ENCODE measurements at places on chromosomes 5 and 9. TPM values are rescaled to one million over a fixed set of nuclear protein-coding genes. Genes with fewer than 3 reads are reported as not detected.

DNA sequence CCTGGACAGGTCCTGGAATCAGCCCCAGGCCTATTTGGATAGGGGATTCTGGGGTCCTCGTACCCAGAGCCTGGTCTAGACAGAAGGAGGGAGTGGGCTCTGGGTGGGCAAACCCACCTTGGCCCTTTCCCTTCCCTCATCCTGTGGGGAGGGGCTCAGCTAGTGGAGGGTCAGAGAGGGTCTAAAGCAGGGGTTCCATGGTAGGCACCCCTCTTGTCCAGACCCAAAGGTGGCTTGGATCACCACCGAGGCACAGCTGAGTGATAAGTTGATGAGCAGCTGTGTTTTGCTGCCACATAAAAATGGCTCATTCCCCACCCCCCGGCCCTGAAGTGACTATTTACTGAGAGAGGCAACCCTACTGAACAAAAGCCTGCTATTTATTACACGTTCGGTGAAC is 53.8 kb upstream of the KCNMB1 start:
- no peaks in the 10 kb centered on the region for H3K36me3 ChIP-seq
- H3K4me1 ChIP-seq: no peaks in the 10 kb centered on the region
- no peak overlapping the region for H3K27ac ChIP-seq
- H3K4me3 ChIP-seq: no peak overlapping the region
- no peaks in the 10 kb centered on the region for H3K27me3 ChIP-seq

DNA sequence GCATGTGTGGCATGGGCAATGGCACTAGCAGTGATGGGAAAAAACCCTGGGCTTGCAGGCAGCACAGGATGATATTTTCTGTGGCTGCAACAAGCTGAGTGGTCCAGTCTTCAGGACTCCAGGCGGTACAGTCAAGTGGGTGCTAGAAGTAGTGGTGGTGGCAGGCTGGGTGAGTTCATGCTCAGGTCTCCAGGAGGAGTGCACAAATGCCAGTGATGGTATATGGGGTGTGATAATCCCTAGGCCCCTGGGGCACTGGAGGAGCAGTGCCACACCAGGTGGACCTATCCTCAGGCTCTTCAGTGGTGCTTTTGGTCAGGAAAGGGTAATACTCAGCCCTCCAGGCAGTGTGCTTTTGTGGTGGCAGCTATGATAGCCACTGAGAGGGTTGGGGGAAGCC is 496.4 kb downstream of the PRR16 start:
- no peaks in the 10 kb centered on the region for H3K4me1 ChIP-seq
- no peak overlapping the region for H3K4me3 ChIP-seq
- H3K27me3 ChIP-seq: no peaks in the 10 kb centered on the region
- no peaks in the 10 kb centered on the region for H3K36me3 ChIP-seq
- DNase-seq: no peak

DNA sequence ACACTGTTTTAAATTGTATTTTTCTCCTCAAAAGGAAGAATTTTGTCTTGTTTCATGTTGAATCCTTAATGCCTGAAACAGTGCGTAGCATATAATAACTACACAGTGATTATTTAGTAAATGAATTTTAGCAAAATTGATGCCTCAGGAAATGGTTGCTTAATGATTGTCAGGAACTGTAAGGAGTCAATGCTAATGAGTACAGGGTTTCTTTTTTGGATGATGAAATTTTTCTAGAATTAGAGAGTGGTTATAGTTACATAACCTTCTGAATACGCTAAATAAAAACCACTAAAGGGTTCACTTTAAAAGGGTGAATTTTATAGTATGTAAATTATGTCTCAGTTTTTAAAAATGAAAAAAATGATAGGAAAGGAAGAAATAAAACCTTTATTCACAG is 14.9 kb downstream of the FAM151B start:
- no peak overlapping the region for H3K27ac ChIP-seq
- DNase-seq: no peak
- H3K4me3 ChIP-seq: no peak overlapping the region
- H3K36me3 ChIP-seq: no peaks in the 10 kb centered on the region

DNA sequence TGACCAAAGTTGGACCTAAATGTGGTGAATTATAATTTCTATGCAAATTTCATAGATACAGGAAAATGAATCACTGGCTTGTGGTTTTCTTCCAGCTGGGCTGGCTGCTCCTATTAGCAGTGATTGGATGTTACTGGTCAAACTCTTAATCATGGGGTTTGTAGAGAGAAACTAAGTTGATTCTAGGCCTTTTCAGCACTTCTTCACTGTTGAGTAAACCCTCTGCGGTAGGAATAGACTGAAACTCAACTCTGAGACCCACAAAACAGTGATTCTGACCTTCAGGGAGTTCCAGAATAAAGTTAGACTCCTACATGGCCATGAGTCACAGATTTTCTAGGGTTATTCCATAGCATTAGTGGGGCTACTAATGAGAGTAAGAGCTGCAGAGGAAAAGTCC is 47.9 kb upstream of the FKTN start:
- H3K36me3 ChIP-seq: no peaks in the 10 kb centered on the region
- H3K27me3 ChIP-seq: no peaks in the 10 kb centered on the region
- H3K4me3 ChIP-seq: no peak overlapping the region

GRCh38 chr9:124174433-124174832 is 83.3 kb upstream of the NEK6 start:
- H3K4me1 ChIP-seq: no peaks in the 10 kb centered on the region
- H3K4me3 ChIP-seq: no peak overlapping the region
- H3K27ac ChIP-seq: no peak overlapping the region
- no peaks in the 10 kb centered on the region for H3K36me3 ChIP-seq

GRCh38 chr5:4361753-4362152 is 766.1 kb downstream of the IRX1 start:
- no peak overlapping the region for H3K4me3 ChIP-seq
- H3K27ac ChIP-seq: no peak overlapping the region
- H3K4me1 ChIP-seq: no peaks in the 10 kb centered on the region
- no peak for DNase-seq
- no peaks in the 10 kb centered on the region for H3K27me3 ChIP-seq
- no peaks in the 10 kb centered on the region for H3K36me3 ChIP-seq

DNA sequence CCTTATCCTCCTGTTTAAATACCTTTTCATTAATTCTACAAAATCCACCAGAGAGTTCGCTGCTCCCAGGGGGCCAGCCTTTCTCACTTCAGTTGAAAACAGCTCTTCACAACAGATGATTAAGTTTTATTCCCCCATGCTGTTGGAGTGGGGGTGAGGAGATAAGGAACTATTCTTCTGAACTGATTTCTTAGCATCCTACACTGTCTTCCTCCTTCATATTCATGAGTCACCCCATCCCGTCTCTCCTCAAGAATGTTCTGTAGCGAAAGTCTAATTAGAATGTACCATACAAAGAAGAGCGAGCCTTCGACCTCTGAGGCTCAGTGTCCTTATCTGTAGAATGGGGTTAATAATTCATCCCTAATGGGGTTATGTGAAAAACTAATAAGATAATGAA is 138.0 kb downstream of the PIK3R1 start:
- H3K4me1 ChIP-seq: peaks cover 21% of the 10 kb centered on the region
- no peak overlapping the region for H3K27ac ChIP-seq
- H3K36me3 ChIP-seq: no peaks in the 10 kb centered on the region
- no peaks in the 10 kb centered on the region for H3K27me3 ChIP-seq
- no peak for DNase-seq
- no peak overlapping the region for H3K4me3 ChIP-seq

- H3K4me1 ChIP-seq: no peaks in the 10 kb centered on the region
- H3K27ac ChIP-seq: no peak overlapping the region
- H3K27me3 ChIP-seq: no peaks in the 10 kb centered on the region
Observed at GRCh38 chr9:2453701-2454100, 167.9 kb upstream of the VLDLR start.

DNA sequence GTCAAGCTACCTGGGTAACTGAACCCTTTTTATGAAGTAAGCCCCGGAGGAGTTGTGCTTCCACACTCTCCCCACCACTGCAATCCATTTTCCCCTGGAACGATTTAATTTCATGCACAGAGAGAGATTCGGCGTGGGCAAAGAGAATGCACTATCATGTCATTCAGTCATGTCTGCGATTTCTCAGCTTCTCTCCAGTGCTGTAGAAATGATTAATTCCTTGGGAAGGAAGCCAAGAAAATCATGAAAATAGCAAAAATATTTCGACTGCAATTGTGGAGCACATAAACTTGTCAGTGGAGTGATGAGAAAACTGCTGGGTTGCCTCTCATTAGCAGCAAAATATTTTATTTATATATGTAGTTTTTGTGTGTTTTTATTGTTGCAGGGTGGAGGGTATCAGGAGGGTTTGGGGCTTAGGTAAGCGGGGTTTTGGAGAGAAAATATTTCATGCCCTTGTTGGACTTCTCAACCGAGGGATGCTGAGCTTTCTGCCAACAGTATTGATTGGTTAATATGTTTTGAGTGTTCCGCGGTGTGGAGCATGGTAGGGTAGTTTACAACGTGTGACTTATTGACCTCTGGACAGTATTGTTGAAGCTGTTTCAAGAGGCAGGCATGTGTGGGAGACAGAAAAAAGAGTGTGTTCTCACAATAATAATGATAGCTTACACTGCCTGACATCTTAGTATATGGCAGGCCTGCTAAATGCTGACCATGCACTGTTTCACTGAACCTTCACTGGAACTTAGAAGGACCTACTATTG is 69.3 kb downstream of the SGCD start:
- H3K27me3 ChIP-seq: no peaks in the 10 kb centered on the region
- H3K4me1 ChIP-seq: no peaks in the 10 kb centered on the region
- no peaks in the 10 kb centered on the region for H3K36me3 ChIP-seq
- no peak overlapping the region for H3K27ac ChIP-seq
- no peak for DNase-seq
- H3K4me3 ChIP-seq: no peak overlapping the region

- H3K36me3 ChIP-seq: no peaks in the 10 kb centered on the region
- no peak overlapping the region for H3K27ac ChIP-seq
- H3K4me3 ChIP-seq: no peak overlapping the region
Observed at GRCh38 chr5:171433352-171433698, 13.9 kb downstream of the FGF18 start.

- H3K27ac ChIP-seq: no peak overlapping the region
- H3K36me3 ChIP-seq: no peaks in the 10 kb centered on the region
- no peaks in the 10 kb centered on the region for H3K4me1 ChIP-seq
Observed at GRCh38 chr5:76526950-76527583, 96.1 kb downstream of the F2RL2 start.

DNA sequence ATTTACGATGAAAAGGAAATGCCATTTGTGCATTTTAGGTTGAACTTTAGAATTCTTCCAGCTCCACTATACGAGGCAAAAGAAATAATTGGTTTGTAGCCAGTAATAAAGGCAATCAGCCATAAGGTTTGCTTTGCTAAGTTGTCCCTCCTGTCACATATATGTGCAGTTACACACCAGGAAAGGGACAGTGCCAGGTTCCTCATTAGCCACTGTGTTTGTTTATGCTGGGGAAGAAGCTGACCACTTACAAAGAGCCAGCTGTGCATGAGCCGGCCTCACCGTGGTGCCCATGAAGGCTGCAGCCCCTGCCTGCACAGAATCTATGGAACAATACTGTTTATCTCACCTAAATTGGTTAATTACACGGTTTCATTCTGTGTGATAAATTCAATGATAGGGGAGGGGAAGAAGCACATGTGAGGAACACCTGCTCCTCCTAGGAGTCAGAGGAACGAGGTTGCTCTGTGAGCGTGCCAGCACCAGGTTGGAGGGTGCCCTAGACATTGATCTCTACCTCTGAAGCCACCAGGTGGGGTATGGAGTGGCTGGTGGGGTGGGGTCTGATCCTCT is 173.8 kb upstream of the DAP start:
- no peak for DNase-seq
- no peaks in the 10 kb centered on the region for H3K27me3 ChIP-seq
- no peaks in the 10 kb centered on the region for H3K36me3 ChIP-seq
- no peak overlapping the region for H3K27ac ChIP-seq
- no peaks in the 10 kb centered on the region for H3K4me1 ChIP-seq

- H3K27ac ChIP-seq: no peak overlapping the region
- no peak for DNase-seq
- H3K36me3 ChIP-seq: no peaks in the 10 kb centered on the region
- no peak overlapping the region for H3K4me3 ChIP-seq
- H3K4me1 ChIP-seq: no peaks in the 10 kb centered on the region
Observed at GRCh38 chr5:68405026-68405684, 189.6 kb downstream of the PIK3R1 start.

- DNase-seq: no peak
- no peaks in the 10 kb centered on the region for H3K36me3 ChIP-seq
- no peaks in the 10 kb centered on the region for H3K4me1 ChIP-seq
- peaks cover 3% of the 10 kb centered on the region for H3K27me3 ChIP-seq
- H3K27ac ChIP-seq: no peak overlapping the region
Observed at GRCh38 chr5:42842921-42843641, 31.4 kb upstream of the SELENOP start.

- no peaks in the 10 kb centered on the region for H3K4me1 ChIP-seq
- no peak overlapping the region for H3K27ac ChIP-seq
- no peak overlapping the region for H3K4me3 ChIP-seq
- DNase-seq: peak; percentile 35
Observed at GRCh38 chr9:10274988-10275387, 337.8 kb downstream of the PTPRD start.

GRCh38 chr5:133494232-133494922 is 118.0 kb downstream of the FSTL4 start:
- no peak for DNase-seq
- H3K4me3 ChIP-seq: no peak overlapping the region
- H3K27me3 ChIP-seq: no peaks in the 10 kb centered on the region
- no peak overlapping the region for H3K27ac ChIP-seq
- no peaks in the 10 kb centered on the region for H3K36me3 ChIP-seq

GRCh38 chr5:160108124-160108523 is 11.1 kb downstream of the PWWP2A start:
- DNase-seq: no peak
- no peaks in the 10 kb centered on the region for H3K36me3 ChIP-seq
- H3K4me1 ChIP-seq: peaks cover 7% of the 10 kb centered on the region
- no peak overlapping the region for H3K4me3 ChIP-seq

DNA sequence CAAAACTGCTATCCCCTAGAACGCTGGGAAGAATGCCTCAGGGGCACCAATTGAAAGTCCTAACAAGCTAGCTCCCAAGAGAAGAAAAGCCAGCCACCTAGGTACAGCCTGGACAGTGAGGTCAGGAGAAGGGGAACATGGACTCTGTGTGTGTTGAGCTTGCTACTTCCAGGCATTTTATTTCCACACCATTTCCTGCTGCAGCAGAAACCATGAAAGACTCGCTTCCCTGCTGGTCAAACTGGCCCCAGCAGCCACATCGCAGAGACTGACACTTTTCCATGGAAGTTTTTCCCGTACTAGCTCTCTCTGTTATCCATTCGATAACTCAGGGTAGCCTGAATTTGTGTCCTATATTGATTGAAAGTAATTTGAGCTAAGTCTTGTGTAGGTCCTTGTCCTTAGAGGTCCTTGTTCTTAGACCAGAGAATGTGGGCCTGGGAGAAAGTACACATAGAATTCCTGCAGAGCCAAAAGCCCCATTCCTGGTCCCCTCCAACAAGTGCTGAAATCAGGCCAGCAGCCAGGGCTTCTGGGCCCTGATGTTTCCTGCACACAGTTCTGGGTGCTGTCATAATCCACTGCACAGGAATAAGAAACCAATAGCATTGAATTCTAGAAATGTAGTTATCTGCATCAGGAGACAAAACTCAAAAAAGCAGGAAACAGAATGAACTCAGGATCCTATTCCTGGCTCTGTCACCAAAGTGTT is 96.6 kb downstream of the BRINP1 start:
- no peaks in the 10 kb centered on the region for H3K27me3 ChIP-seq
- H3K4me3 ChIP-seq: no peak overlapping the region
- no peaks in the 10 kb centered on the region for H3K4me1 ChIP-seq
- H3K36me3 ChIP-seq: no peaks in the 10 kb centered on the region
- no peak overlapping the region for H3K27ac ChIP-seq

GRCh38 chr9:15782106-15782505 is 229.3 kb downstream of the CCDC171 start:
- H3K4me1 ChIP-seq: no peaks in the 10 kb centered on the region
- H3K27me3 ChIP-seq: no peaks in the 10 kb centered on the region
- DNase-seq: no peak
- H3K27ac ChIP-seq: no peak overlapping the region

SLC4A9 gene
- total RNA-seq: not detected

FBLL1 gene
- 0.44 TPM for total RNA-seq

GPR21 gene
- 2.4 TPM for total RNA-seq

WDR38 gene
- not detected for total RNA-seq

DMAC1 gene
- 49.6 TPM for total RNA-seq

SLCO6A1 gene
- not detected for total RNA-seq

CHSY3 gene
- 6.8 TPM for total RNA-seq
